ENCODE measurements at places on chromosomes 11 and 22.
A peak's percentile ranks its signal among the peaks of the same experiment; 100 is the strongest.

DNA sequence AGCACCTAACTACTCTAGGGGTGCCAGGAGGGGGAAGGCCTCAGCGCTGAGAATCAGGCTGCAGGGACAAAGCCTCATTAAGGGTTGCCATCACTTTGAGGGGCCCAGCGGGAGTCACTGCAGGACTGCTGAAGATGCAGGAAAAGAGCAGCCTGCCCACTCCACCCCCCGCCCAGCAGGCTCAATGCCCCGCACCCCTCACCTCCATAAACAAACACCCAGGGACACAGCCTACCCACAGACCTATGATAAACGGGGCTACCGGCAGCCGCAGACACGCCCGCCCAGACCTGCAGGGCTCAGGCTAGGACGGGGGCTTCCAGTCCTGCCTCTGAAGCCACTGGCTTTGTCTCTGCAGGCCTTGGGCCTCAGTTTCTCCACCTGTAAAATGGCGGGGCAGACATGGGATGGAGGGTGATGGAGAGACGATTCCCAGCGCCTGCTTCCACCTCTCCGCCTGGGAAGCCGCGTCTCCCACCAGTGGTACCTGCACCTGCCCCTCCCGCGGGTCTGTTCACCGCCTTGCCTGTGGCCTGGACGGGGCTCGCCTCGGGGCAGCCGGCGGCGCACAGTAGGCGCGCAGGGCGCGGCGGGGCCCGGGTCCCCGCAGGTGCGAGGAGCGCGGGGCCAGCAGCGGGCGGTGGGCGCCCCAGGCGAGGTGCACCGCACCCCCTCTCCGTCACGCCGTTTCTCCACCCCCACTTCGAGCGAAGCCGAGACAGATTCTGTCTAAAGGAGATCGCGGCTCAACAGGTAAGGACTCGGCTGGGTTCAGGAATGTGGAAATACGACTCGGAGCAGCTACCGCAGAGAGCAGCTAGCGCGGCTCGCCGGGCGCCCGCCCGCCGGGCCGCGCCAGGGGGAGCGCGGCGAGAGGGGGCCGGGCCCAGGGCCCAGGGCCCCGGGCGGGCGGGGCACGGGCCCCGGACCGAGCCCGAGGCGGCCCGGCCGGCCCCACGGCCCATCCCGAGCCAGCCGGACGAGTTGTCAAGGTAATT, 1.5 kb downstream of the WNT7B start:
- no peak for DNase-seq

GRCh38 chr11:15750535-15751308, 605.6 kb downstream of the SOX6 start:
- no peak for DNase-seq

- no peak for DNase-seq
These were observed 634 bp downstream of the TIMM8B start for GRCh38 chr11:112085822-112086421.

- no peak for DNase-seq
These were observed 7.4 kb downstream of the OTOG start for GRCh38 chr11:17554487-17554886.

DNA sequence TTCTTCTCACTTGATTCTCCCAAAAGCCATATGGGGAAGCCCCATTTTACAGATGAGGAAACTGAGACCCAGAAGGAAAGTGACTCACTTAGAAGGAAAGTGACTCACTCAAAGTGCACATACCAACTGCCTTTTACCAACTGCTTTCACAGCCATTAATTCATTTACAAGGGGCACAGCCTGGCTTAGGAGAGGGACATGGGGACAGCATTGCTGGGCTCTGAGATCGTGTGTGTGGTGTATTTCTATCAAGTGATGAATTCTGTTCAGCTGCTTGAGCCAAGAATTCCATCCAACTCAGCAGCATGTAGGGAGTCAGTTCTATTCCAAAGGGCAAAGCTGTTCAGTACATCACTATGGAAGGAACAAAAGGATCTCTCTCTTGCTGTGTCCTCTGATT, 23.5 kb upstream of the PAK1 start:
- DNase-seq, result no peak

DNA sequence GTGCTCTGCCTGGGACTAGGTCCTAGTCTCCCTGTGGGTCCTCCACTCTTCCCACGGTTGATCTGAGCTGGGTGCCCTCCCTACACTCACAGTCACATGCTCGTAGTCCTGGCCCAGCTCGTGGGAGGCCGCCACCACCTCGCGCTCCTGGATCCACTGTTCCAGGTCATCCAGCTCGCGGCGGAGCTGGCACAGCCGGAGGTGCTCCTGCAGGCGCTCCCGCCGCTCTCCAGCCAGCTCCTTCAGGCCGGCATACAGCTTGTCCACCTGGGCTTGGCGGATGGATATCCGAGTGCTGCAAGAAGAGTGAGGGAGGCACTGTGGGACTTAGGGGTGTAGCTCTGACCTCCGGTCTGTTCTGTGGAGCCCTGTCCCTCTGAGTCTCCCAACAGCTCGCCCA, 14.8 kb upstream of the RBM4B start:
- DNase-seq, result no peak

DNA sequence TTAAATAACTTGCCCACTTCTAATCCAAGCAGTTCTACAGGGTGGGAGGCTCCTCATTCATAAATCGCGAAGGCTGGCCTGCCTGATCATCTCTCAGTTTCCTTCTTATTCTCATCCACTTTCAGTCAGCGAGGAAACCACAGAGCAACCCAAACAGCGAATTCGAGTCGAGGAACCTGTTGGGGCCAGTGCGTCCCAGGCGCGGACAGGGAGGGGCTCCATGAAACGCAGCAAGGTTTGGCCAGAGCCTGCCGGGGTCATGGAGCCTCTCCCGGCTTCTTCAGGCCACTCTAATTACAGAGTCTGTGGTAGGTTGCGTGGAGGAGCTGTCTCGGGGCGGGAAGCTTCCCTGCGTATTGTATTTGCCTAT, 741 bp upstream of the NAV2 start:
- no peak for DNase-seq

DNA sequence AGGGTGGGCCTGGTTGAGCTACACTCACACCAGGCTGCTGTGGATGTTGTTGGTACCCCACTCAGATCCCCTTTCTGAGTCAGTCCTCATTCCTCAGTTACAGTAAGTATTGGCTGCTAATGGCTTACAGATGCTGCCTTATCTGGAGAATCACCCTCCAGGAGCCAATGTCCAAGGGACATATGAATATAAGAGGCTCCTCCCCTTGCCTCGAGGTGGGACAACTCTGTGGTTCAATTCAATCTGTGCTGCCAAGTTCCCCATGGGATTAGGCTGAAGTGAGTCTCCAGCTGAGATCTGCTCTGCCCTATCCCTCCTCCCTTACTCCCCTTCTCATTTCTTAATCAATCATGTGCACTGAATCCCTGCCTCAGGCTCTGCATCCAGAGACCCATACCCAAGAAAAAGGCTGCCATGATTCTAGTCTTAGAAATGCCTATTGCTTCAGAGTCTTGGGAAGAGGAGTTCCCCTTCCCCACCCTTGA, 168.8 kb upstream of the SYT13 start:
- DNase-seq, result no peak

DNA sequence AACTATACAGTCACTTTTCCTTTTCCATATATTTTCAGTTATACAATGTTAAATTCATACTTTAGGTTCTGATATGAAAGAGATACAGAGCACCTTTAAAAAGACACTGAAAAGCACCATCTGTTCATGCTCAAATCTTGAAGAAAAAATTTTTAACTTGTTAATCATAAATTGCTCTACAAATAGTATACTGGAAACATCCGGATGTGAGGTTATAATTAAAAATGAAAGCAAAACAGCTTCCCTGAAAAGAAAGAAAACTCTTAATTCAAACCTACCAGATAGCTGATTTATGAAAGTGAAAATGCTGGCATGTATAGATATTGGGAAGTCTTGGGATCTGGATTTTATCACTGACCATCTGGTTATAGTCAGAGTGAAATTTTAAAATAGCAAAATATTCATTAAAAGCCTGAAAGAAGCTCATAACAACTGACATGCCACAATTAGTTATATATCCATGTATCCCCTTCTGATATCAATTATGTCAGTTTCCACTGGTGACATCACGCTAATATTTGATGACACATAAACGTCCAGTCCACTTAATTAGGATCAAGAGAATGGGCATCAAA, 740.0 kb downstream of the DLG2 start:
- no peak for DNase-seq

- DNase-seq, result no peak
These were observed 3.8 kb upstream of the EHD1 start for GRCh38 chr11:64882243-64882642.

DNA sequence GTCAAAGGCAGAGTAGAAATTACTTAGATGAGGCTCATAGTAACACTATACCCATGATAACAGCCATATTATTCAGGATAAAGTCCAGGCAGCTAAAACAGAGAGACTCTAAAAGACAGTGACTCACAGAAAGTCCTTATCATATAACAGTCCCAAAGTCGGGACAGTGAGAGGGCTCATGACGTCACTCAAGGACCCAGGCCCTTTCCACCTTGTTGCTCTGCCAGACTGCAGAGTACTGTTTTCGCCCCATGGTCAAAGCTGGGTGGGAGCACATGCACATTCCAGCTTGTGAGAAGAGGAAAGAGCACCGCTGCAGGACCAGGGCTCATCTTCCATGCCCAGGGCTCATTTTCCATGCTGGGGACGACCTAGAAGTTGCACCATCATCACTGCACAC, 29.4 kb upstream of the NUP50 start:
- no peak for DNase-seq

DNA sequence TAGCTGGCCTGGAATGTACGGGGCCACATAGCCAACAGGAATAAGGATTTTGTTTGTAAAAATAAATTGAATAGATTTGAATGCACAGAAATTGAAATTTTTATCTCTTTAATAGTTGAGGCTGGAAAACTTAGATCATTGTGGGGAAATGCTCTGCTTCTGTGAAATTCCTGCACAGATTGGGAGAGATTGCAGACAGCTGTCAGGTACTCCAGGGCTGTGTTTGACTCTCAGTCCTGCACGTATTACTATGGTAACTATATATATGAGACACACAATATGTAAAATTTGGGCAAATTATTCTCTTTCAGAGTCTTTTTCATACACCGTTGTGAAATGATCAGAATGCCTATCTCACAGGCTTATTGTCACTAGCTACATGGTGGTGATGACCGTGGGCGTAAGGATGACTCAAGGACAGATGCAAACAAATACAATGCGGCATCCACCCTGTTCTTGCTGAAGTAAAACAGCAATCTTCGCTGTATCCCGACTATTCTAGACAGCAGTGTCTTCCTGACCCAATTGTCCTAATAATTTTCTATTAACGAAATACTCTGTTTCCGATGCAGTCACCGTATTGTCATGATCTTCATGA, 79.4 kb downstream of the ZC3H12C start:
- no peak for DNase-seq

- DNase-seq, result no peak
These were observed 25.0 kb upstream of the GAL start for GRCh38 chr11:68659158-68659921.

DNA sequence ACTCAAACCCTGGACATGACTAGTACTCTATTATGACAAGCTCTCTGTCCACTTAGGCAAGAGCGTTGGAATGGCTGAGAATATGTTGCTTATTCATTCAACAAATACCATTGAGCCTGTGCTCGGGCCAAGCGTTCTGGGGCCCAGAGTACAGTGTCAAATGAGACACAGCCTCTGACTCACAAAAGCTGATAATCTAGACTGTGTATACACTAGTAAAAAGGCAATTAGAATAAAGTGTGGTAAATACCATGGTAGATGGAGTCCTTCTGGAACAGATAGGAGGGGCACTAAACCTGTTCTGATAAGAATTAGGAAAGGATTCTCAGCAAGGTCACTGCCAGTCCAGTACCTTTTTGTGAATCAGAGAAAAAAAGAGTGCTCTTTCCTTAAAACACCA, 24.7 kb downstream of the KCNE3 start:
- no peak for DNase-seq

GRCh38 chr11:72598906-72599305, 75.3 kb downstream of the PDE2A start:
- no peak for DNase-seq

- DNase-seq, result peak; percentile 58
These were observed 96.3 kb downstream of the PLEKHA7 start for GRCh38 chr11:16917941-16918340.

DNA sequence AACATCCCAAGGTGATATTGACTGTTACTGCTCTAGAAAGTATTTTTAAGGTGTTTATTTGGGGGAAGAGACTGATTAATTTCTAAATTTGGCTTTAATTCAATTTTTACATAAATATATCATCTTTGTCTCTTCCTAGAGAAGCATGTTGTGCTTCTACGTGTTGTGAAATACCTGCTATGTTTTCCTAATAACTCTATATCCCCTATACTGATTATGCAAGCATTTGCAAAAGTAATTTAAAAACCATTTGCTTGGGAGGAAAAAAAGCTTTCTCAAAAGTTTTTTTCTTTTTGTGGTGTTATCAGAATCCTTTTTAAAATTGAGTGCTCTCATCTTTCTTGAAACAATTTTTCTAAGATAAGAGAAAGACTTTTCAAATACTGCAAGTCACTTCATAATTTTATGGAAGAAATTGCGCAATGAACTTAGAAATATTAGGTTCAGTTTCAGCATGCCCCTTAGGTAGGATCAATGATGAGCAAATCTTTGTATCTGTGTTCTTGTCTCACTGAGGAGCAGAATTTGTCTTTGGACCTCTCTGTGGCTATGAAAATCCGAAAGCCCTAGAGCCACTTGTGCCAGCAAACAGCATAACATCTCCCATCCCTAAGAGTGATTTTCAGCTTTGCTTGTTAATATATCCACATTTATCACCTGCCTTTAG, 7.4 kb upstream of the BLID start:
- DNase-seq, result no peak

DNA sequence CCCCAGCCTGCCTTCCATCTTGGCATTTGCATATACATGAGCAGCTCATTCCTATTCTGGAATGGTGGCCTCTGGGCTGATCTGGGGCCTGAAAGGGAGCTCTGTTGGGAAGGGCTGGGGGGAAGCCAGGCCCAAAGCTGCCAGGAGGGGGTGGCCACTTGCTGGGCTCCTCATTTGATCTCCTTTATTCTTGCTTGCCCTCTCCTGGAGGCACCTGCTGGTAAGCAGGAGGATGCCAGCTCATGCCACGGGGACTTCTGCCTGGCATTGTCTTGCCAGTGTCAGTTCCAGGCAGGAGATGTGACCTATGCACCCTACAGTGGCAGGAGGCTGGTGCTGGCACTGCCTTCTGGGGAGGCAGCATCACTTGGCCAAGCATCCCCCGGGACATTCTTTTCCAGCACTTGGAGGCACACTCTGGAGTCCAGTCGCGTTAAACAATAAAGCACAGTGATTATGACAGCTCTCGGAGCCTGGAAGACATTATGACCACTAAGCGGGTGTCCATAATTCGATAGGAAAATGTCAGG, 128.3 kb downstream of the NTM start:
- DNase-seq, result no peak

DNA sequence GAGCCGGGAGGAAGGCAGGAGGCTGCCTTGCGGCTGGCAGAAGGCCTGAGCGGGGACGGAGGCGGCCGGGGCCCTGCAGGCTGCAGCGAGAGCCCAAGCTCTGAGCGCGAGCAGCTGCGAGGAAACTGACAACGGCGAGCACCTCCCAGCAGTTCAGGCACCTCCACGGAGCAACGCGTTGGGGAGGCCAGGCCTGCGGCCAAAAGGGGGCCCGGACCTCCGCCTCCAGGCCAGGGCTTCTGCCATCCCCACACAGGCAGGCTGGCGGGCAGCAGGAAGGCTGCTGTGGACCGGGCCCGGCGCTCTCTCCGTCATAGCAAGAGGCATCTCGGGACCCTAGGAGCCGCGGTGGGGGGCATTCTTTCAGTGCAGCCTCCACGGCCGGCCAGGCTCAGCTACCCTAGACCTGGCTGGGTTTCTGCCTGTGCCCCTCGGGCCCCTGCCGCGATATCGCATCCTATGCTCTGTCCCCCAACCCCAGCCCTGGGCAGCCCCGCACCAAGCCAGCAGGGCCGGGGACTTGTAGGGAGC, 22.9 kb upstream of the SLC22A12 start:
- no peak for DNase-seq

Measured in keratinocyte (primary cell).